ENCODE measurements at places on chromosomes 1 and 21. TPM values are rescaled to one million over a fixed set of nuclear protein-coding genes. Genes with fewer than 3 reads are reported as not detected.
A peak's percentile ranks its signal among the peaks of the same experiment; 100 is the strongest.

DNA sequence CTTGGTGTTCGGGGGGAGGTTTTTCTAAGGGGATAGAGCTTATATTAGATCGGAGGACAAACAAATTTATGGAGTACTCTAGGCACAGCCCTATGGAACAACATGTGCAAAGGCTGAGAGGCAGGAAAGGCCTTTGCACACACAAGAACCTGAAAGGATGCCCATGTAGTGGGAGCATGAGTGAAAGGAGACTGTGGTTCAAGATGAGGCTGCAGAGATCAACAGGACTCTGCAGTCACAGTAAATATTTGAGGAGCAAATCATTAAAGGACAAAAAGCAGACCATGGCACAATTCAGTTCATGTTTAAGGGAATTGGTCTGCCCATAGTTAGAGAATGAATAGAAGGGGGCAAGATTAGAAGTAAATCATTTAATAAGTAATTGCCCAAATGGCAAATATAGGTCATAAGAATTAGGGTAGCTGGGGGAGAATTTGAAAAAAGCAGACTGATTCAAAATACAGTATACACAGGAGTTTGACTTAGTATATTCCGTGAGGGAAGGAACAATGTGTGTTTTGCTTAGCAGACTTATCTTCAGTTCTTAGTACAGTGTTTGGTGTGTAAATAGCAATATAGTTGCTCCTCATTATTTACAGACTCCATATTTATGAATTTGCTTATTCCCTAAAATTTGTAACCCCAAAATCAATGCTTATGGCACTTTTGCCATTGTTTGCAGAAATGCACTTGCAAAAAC lies 268.1 kb downstream of the SEC16B start:
- no peak for DNase-seq

The CFHR3 gene
- total RNA-seq: not detected

DNA sequence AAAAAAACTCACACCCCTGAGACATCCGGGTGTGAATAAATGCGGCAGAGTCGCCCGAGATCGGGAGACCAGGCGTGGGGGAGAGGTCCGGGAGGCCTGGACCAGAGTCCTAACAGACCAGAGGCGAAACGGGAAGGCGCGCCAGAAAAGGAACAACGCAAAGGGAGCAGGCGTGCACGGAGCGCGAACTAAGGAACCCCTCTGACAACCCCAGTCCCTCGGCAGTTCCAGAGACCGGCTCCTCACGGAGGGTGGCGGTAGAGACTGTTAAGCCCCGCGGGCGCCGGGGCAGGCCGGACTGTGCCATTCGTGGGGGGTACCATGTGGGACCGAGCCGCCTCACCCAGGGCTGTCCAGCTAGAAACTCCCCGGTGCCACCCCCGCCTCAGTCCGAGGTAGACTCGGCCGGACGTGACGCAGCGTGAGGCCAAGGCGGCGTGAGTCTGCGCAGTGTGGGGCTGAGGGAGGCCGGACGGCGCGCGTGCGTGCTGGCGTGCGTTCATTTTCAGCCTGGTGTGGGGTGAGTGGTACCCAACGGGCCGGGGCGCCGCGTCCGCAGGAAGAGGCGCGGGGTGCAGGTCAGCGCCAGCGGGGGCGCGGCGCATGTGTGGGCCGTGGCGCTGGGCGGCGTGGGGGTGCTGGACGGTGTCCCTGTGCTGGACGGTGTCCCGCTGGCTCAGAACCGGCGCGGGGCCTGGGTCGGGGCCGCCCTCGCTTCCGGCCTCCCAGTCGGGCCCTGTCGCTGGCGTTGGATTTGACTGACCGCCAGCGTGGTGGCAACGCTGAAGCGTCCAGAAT lies at the start of gene PARK7:
Gene PARK7, plus strand, starts transcription at position 496 of the 798 bp plus-strand sequence. CDS start 1,075 bp downstream, outside the sequence.
- DNase-seq: peak; percentile 99

GRCh38 chr1:151196292-151196800 lies 2.0 kb upstream of the PIP5K1A start:
- DNase-seq: peak; percentile 79
